ENCODE measurements at places on chromosomes 7 and 10. TPM values are rescaled to one million over a fixed set of nuclear protein-coding genes. Genes with fewer than 3 reads are reported as not detected.

NME8 gene
- total RNA-seq = not detected

SCART1 gene
- 0.36 TPM for total RNA-seq

SPDYE8 gene
- 0.13 TPM for total RNA-seq

MAD1L1 gene
- total RNA-seq = 43.3 TPM

FZD8 gene
- 45.9 TPM for total RNA-seq

CHRM2 gene
- not detected for total RNA-seq

EPHB6 gene
- 3.8 TPM for total RNA-seq

ABCA13 gene
- total RNA-seq = 0.44 TPM

LHFPL3 gene
- not detected for total RNA-seq

KCNH2 gene
- total RNA-seq = 3.4 TPM

VSTM4 gene
- total RNA-seq = 0.38 TPM

GRCh38 chr10:104350127-104350635, 3.5 kb upstream of the CFAP58 start:
- peaks cover 9% of the 10 kb centered on the region for H3K4me1 ChIP-seq
- H3K36me3 ChIP-seq = no peaks in the 10 kb centered on the region
- H3K4me3 ChIP-seq = no peak overlapping the region

GRCh38 chr10:11180228-11180627, 162.6 kb downstream of the CELF2 start:
- H3K4me1 ChIP-seq = peaks cover 26% of the 10 kb centered on the region
- H3K4me3 ChIP-seq = peak overlapping the region; percentile 1
- no peaks in the 10 kb centered on the region for H3K27me3 ChIP-seq
- DNase-seq = no peak

DNA sequence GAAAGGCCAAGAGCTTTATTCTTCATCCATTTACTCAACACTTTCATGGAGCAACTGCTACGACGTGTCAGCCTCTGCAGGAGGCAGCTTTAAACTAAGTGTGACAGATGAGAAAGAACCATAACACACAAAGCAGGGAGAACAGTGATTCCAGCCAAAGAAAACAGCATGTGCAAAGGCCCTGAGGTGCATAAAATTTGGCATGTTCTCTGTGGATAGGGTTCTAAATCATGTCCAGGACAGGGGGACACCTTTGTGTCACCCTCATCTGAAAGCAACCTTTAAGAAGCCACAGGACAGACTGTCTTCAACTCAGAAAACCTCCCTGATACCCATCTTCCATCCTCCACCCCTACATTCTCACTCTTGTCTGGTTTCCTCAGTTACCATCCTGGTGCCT, 116.6 kb downstream of the KCNMA1 start:
- no peak overlapping the region for H3K4me3 ChIP-seq
- peaks cover 4% of the 10 kb centered on the region for H3K36me3 ChIP-seq
- H3K4me1 ChIP-seq = no peaks in the 10 kb centered on the region
- H3K27ac ChIP-seq = no peak overlapping the region
- no peak for DNase-seq
- peaks cover 11% of the 10 kb centered on the region for H3K27me3 ChIP-seq

- no peak overlapping the region for H3K4me3 ChIP-seq
- peak; percentile 5 for DNase-seq
- H3K4me1 ChIP-seq = peaks cover 23% of the 10 kb centered on the region
- peaks cover 7% of the 10 kb centered on the region for H3K27me3 ChIP-seq
Observed at GRCh38 chr7:132865366-132866143, 216.3 kb downstream of the CHCHD3 start.

GRCh38 chr10:100373298-100374199, 26.5 kb downstream of the SCD start:
- H3K4me1 ChIP-seq = peaks cover 24% of the 10 kb centered on the region
- peak; percentile 94 for DNase-seq
- H3K4me3 ChIP-seq = no peak overlapping the region
- peaks cover 4% of the 10 kb centered on the region for H3K36me3 ChIP-seq
- no peaks in the 10 kb centered on the region for H3K27me3 ChIP-seq
- no peak overlapping the region for H3K27ac ChIP-seq

GRCh38 chr7:63044721-63045120, 953.9 kb upstream of the ZNF722 start:
- peaks cover 16% of the 10 kb centered on the region for H3K36me3 ChIP-seq
- no peak for DNase-seq
- no peak overlapping the region for H3K4me3 ChIP-seq
- peaks cover 27% of the 10 kb centered on the region for H3K27me3 ChIP-seq
- no peaks in the 10 kb centered on the region for H3K4me1 ChIP-seq
- H3K27ac ChIP-seq = no peak overlapping the region

GRCh38 chr10:15344876-15345285, 26.2 kb downstream of the FAM171A1 start:
- H3K27me3 ChIP-seq = peaks cover 11% of the 10 kb centered on the region
- H3K36me3 ChIP-seq = peaks cover 7% of the 10 kb centered on the region
- peaks cover 49% of the 10 kb centered on the region for H3K4me1 ChIP-seq
- H3K27ac ChIP-seq = peak overlapping the region; percentile 98
- no peak for DNase-seq

DNA sequence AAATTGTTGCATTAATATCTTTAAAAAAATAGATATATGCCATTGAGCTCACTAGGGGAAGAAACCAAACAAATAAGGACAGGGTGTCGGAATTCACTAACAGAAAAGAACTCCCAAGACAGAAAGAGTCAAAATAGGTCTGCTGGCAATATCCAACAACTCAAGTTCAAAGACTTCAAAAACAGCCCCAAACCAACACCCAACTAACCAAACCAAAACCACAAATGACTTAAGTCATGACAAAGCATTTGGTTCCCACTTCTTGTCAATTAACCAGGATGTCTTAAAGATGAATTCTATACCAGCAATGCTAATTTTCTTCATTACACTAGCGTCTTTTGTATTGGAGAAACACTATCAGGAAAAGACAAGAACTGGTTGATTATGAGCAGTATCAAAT, 249.0 kb upstream of the PLXNA4 start:
- no peaks in the 10 kb centered on the region for H3K36me3 ChIP-seq
- no peaks in the 10 kb centered on the region for H3K4me1 ChIP-seq
- no peak overlapping the region for H3K4me3 ChIP-seq
- DNase-seq = no peak

DNA sequence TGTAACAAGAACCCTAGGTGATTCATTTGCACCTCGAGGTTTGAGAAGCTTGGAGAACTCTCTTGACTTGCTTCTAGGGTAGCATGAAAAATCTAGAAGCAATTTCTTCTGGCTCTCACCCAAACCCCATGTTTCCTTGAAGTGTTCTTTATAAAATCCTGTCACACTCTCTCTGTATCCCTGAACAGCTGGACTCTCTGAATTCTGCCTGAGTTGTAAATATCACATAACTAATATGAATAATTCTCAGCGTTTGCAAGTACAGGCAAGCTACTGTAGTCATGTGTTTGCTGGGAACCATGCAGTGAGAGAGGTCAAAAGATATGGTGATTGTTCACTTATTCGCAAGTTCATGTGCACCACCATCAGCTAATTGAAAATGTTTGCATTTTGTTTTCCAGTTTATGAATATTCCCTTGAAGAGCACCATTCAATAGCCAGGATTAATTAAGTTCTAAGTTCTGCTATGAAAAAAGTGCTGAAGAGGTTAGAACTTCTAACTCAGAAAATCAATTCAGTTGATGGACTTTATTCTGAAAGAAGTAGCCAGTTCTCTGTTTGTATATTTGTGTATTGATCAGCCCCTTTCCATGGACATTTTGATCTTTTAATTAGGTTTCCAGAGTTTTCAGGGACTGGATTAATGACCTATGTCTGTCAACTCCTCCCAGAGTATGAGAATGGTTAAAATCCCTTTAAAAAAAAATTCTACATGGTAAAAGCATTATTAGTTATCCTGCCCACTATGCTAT, 243.0 kb downstream of the PLXDC2 start:
- no peak overlapping the region for H3K4me3 ChIP-seq
- H3K4me1 ChIP-seq = no peaks in the 10 kb centered on the region
- no peak for DNase-seq
- H3K27ac ChIP-seq = no peak overlapping the region
- H3K27me3 ChIP-seq = peaks cover 1% of the 10 kb centered on the region

DNA sequence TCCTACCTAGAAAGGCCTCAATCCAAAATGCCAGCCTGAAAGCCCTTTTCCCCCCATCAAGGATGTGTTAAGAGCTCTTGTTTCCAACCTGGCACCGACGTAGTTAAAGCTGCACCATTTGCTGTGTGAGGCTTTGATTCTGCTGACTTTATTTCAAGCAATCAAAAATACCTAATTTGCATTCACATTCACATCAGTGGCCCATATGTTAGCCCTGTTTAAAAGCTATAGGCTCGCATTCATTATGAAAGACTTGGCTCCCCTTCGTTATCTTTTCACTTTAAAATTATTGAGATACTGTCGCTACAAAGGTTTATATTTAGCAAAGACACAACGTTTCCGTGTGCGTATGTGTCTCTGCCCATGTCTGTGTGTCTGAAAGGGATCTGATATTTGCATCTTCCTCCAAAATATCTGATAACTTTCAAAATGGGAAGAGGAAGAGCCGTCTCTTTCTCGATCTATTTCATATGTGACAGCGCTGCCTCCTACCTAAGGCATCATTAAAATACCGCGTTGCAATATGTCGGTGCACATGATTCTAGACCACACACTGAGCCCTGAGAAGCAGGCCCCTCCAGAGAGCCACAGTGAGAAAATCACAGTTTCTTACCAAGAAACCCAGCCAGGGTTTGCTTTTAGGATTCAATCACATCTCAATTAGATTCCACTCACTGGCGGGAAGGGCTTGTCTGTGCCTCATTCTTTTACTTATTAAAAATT, 57.1 kb upstream of the ITPRID1 start:
- no peak overlapping the region for H3K4me3 ChIP-seq
- H3K27me3 ChIP-seq = no peaks in the 10 kb centered on the region
- H3K27ac ChIP-seq = no peak overlapping the region
- no peaks in the 10 kb centered on the region for H3K36me3 ChIP-seq
- no peaks in the 10 kb centered on the region for H3K4me1 ChIP-seq

- H3K4me1 ChIP-seq = no peaks in the 10 kb centered on the region
- peaks cover 4% of the 10 kb centered on the region for H3K27me3 ChIP-seq
- H3K4me3 ChIP-seq = no peak overlapping the region
- H3K27ac ChIP-seq = no peak overlapping the region
Observed at GRCh38 chr10:35824704-35825103, 182.6 kb upstream of the FZD8 start.

DNA sequence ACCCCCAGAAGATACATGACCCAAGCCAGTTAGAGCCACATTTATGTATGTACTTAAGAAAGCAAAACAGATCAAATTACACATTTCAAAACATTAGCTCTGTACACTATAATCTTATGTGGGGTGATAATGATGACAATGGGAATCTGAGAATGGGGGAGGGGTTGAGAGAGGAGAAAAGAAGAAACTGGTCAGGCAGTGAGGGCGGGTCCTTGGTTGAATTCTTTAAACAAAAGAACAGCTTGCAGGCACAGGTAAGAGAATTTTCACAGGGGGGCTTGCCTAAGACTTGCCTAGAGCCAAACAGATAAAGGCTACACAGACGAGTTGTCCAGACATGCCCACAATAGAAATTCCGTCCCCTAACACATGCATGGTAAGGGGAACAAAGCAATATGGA, 76.8 kb upstream of the PTER start:
- peaks cover 9% of the 10 kb centered on the region for H3K36me3 ChIP-seq
- no peak overlapping the region for H3K27ac ChIP-seq
- H3K4me1 ChIP-seq = no peaks in the 10 kb centered on the region
- no peak overlapping the region for H3K4me3 ChIP-seq

DNA sequence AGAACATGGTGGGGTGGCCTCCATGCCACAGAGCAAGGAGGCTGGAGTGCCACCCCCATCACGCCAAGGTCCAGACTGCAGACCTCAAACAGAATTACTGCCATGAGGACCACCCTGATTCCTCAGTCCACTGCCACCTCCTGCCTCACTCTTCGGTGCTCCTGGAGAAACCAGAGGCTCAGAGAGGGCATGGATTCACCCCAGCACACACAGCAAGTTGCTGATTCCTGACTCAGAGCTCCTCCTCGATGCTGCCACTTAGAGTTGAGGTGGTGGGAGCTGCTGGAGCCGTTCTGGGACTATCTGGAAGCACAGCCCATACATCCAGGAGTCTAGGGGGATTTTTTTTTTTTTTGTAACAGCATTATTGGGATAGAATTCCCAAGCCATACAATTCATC, 22.0 kb upstream of the MYL10 start:
- H3K4me3 ChIP-seq = no peak overlapping the region
- no peaks in the 10 kb centered on the region for H3K36me3 ChIP-seq
- H3K27ac ChIP-seq = no peak overlapping the region
- H3K27me3 ChIP-seq = peaks cover 1% of the 10 kb centered on the region

- H3K27me3 ChIP-seq = no peaks in the 10 kb centered on the region
- no peaks in the 10 kb centered on the region for H3K36me3 ChIP-seq
- peak overlapping the region; percentile 76 for H3K27ac ChIP-seq
- DNase-seq = no peak
Observed at GRCh38 chr7:27424749-27425148, 182.1 kb downstream of the EVX1 start.

DNA sequence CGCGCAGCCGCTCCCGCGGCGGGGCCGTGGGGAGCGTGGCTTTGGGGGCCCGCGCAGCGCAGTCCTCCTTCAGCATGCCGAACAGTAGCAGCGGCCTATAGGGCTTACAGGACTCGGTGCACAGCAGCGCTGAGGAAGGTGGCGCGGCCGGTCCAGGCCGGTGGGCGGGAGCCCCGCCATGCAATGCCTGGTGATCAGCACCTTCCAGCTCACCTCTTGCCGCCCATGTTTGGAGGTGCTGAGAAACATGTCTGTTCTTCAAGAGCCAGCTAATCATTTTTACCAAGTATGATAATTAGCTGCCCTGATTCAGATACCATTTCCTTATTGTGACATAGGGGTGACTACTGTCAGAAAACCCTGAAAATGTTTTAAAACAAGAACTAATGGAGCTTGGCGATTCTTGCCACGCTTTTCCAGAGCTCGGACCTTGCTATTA, 33.5 kb upstream of the SFTPD start:
- peaks cover 2% of the 10 kb centered on the region for H3K27me3 ChIP-seq
- peak; percentile 23 for DNase-seq
- no peaks in the 10 kb centered on the region for H3K4me1 ChIP-seq
- H3K4me3 ChIP-seq = peak overlapping the region; percentile 78
- no peak overlapping the region for H3K27ac ChIP-seq

DNA sequence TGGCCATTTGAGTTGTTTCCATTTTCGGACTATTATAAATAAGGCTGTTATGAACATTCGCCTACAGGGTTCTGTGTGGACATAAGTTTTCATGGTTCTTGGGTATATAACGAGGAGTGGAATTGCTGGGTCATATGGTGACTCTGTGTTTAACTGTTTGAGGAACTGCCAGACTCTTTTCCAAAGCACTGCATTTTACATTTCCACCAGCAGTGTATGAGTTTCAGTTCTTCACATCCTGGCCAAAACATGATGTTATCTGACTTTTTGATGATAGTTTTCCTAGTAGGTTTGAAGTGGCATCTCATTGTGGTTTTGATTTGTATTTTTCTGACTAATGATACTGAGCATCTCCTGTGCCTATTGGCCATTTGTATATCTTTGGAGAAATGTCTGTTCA, 5.4 kb downstream of the SUV39H2 start:
- DNase-seq = no peak
- H3K4me3 ChIP-seq = no peak overlapping the region
- H3K27me3 ChIP-seq = peaks cover 4% of the 10 kb centered on the region
- no peaks in the 10 kb centered on the region for H3K36me3 ChIP-seq
- peaks cover 15% of the 10 kb centered on the region for H3K4me1 ChIP-seq

- DNase-seq = peak; percentile 46
- no peak overlapping the region for H3K27ac ChIP-seq
- H3K4me1 ChIP-seq = no peaks in the 10 kb centered on the region
Observed at GRCh38 chr7:95199779-95200558, 124.4 kb downstream of the PON1 start.
